ENCODE measurements at places on chromosomes 7 and 10. TPM values are rescaled to one million over a fixed set of nuclear protein-coding genes. Genes with fewer than 3 reads are reported as not detected.
A peak's percentile ranks its signal among the peaks of the same experiment; 100 is the strongest.

The CTTNBP2 gene
- 1.9 TPM for polyA plus RNA-seq

The PITX3 gene
- not detected for polyA plus RNA-seq

The TPK1 gene
- polyA plus RNA-seq: 19.7 TPM

The CCL24 gene
- 28.3 TPM for polyA plus RNA-seq

The FASTK gene
- polyA plus RNA-seq: 114 TPM

The GIMAP5 gene
- 3.8 TPM for polyA plus RNA-seq

The IFIT1B gene
- not detected for polyA plus RNA-seq

The NRG3 gene
- not detected for polyA plus RNA-seq

The IKZF1 gene
- polyA plus RNA-seq: 3.5 TPM

- H3K36me3 ChIP-seq: no peaks in the 10 kb centered on the region
- H3K27me3 ChIP-seq: no peaks in the 10 kb centered on the region
- H3K4me1 ChIP-seq: no peaks in the 10 kb centered on the region
- no peak for DNase-seq
- H3K27ac ChIP-seq: no peak overlapping the region
- H3K4me3 ChIP-seq: no peak overlapping the region
Measured at GRCh38 chr10:129784891-129785290, 179.2 kb downstream of the EBF3 start.

GRCh38 chr10:70354556-70354955 is 27.9 kb downstream of the LRRC20 start:
- DNase-seq: no peak
- no peaks in the 10 kb centered on the region for H3K27me3 ChIP-seq
- H3K36me3 ChIP-seq: no peaks in the 10 kb centered on the region
- no peak overlapping the region for H3K4me3 ChIP-seq
- no peak overlapping the region for H3K27ac ChIP-seq

GRCh38 chr10:62843600-62843999 is 27.4 kb upstream of the EGR2 start:
- no peaks in the 10 kb centered on the region for H3K27me3 ChIP-seq
- no peak overlapping the region for H3K4me3 ChIP-seq
- H3K27ac ChIP-seq: no peak overlapping the region
- no peak for DNase-seq

GRCh38 chr10:18350340-18350739 is 210.1 kb downstream of the CACNB2 start:
- no peaks in the 10 kb centered on the region for H3K27me3 ChIP-seq
- H3K27ac ChIP-seq: no peak overlapping the region
- no peaks in the 10 kb centered on the region for H3K36me3 ChIP-seq
- DNase-seq: no peak

DNA sequence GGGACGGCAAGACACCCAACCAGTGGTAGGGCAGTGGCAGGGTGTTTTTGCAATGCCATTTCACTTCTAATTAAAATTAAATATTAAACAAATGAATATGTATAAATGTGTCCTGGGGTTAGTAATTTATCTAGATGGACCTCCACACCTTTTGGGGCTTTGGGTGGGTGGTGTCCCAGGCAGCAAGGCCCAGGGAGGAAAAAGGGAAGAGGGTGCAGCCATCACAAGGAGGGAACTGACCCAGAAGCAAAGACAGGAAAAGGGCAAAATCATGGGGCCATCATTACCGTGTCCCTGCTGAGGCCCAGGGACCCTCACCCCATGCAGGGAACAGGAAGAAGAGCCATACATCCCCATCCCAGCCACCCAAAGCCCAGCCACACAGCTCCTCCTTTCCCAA is 204.6 kb downstream of the GRID1 start:
- no peaks in the 10 kb centered on the region for H3K27me3 ChIP-seq
- H3K4me1 ChIP-seq: no peaks in the 10 kb centered on the region
- H3K27ac ChIP-seq: no peak overlapping the region
- no peaks in the 10 kb centered on the region for H3K36me3 ChIP-seq

GRCh38 chr7:142349670-142350405 is 92.0 kb upstream of the PRSS58 start:
- no peak for DNase-seq
- H3K4me3 ChIP-seq: no peak overlapping the region
- no peaks in the 10 kb centered on the region for H3K36me3 ChIP-seq
- no peak overlapping the region for H3K27ac ChIP-seq

DNA sequence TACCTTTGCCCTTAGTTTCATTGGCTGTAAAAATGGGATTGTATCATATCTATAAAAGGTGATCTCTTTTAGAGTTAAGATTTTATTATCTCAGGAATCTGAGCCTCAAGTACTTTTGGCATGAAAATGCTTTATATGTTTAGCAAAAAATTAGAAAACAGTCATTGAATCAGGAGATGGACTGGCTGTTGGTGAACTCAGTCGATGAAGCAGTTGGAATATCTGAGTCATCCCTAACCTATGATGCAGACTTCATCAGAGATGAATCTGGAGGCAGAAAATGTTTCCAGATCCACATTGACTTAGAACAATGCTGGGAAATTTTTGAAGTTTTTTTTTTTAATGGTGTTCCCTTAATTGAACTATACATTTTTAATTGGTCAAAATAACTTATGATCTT is 228.5 kb downstream of the SLC25A13 start:
- H3K4me3 ChIP-seq: no peak overlapping the region
- H3K27ac ChIP-seq: no peak overlapping the region
- no peaks in the 10 kb centered on the region for H3K27me3 ChIP-seq
- DNase-seq: no peak
- H3K4me1 ChIP-seq: no peaks in the 10 kb centered on the region

DNA sequence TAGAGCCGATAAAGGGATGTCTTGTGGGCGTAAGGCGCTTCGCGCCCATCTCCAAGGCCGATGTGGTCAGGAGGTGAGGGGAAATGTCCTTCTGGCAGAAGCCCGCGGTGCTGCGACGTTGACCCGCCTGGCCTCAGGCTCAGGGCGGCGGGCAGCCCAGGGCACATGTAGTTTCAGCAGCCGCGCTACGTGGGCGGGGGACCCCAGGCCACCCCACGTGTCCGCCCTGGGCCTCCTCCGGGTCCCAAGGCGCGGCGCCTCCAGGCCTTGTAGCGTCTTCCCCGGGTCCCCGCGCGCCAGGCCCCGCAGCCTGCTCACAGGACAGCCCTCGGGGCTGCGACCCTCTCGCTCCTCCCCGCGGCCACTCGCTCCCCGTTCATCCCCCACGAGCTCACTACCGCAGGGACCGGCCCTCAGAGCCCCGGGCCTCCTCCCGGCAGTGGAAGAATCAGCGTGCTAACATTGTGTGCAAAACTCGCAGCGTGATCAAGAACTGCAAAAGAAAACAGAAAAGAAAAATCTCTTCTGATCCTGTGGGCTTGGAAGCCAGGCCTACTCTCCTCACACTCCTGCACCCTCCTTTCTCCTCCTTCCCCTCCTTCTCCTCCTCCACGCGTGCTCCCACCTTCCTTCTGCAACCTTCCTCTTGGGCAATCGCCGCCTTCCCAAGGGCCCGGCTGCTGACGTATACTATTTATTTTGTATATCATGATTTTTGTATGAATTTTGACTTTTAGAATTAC is 4.4 kb upstream of the TBX20 start:
- peaks cover 19% of the 10 kb centered on the region for H3K4me1 ChIP-seq
- H3K36me3 ChIP-seq: no peaks in the 10 kb centered on the region
- no peak overlapping the region for H3K4me3 ChIP-seq
- H3K27ac ChIP-seq: no peak overlapping the region
- DNase-seq: no peak
- H3K27me3 ChIP-seq: peaks cover 99% of the 10 kb centered on the region

GRCh38 chr7:150740053-150740452 is 2.8 kb downstream of the GIMAP5 start:
- no peaks in the 10 kb centered on the region for H3K27me3 ChIP-seq
- H3K36me3 ChIP-seq: peaks cover 4% of the 10 kb centered on the region
- no peak overlapping the region for H3K27ac ChIP-seq
- H3K4me3 ChIP-seq: no peak overlapping the region
- no peaks in the 10 kb centered on the region for H3K4me1 ChIP-seq

- no peaks in the 10 kb centered on the region for H3K27me3 ChIP-seq
- DNase-seq: no peak
- H3K27ac ChIP-seq: no peak overlapping the region
- H3K4me1 ChIP-seq: peaks cover 7% of the 10 kb centered on the region
- H3K4me3 ChIP-seq: no peak overlapping the region
Measured at GRCh38 chr7:23394488-23395171, 75.7 kb downstream of the IGF2BP3 start.

GRCh38 chr7:16465469-16466361 is at the start of gene SOSTDC1:
SOSTDC1 (minus strand) TSS chr7:16465738; CDS start chr7:16465668, 70 bp downstream.
- H3K4me1 ChIP-seq: no peaks in the 10 kb centered on the region
- no peaks in the 10 kb centered on the region for H3K36me3 ChIP-seq
- H3K27ac ChIP-seq: no peak within 1 kb of the TSS
- H3K4me3 ChIP-seq: no peak within 1 kb of the TSS
- no peaks in the 10 kb centered on the region for H3K27me3 ChIP-seq
- DNase-seq: peak; percentile 77

DNA sequence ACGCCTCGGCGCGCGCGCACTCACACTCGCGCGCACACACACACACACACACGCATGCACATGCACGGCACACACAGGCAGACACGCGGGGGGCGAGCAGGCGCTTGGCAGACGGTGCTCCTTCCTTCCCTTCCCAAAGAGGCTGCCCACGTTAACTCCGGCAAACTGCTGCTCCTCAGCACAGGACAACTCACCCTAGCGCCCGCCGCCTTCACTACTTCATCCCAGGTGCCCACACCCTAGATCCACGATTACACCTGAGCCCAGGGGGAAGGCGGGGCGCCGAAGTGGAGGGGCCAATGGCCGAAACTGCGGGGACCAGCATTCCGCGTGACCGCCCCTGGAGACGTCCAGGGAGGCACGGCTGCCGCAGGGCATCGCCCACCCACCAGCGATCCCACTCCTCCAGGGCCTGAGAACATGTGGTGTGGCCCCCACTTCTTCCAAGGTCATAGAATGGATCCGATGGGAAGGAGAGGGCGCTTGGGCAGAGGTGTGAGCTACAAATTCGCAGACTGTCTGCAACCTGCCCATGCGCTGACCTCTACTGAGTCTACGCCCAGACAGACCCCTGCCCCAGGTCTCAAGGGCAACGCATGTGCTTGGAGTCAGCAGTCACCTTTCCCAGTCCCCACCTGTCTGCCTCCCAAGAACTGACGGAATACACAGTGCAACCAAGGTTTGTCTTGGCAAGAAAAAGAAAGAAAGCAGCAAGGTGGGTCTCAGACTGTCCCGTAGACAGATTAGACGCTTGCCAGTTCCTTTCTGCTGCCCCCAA is 74.6 kb downstream of the CALN1 start:
- no peak for DNase-seq
- no peak overlapping the region for H3K4me3 ChIP-seq
- no peaks in the 10 kb centered on the region for H3K4me1 ChIP-seq
- no peaks in the 10 kb centered on the region for H3K36me3 ChIP-seq
- peaks cover 35% of the 10 kb centered on the region for H3K27me3 ChIP-seq

- H3K27me3 ChIP-seq: no peaks in the 10 kb centered on the region
- H3K36me3 ChIP-seq: no peaks in the 10 kb centered on the region
- H3K27ac ChIP-seq: no peak overlapping the region
- H3K4me3 ChIP-seq: no peak overlapping the region
Measured at GRCh38 chr7:33494474-33494873, 365.1 kb downstream of the BBS9 start.

GRCh38 chr10:74589851-74590250 is 236.5 kb upstream of the KAT6B start:
- H3K27me3 ChIP-seq: no peaks in the 10 kb centered on the region
- H3K36me3 ChIP-seq: no peaks in the 10 kb centered on the region
- no peak overlapping the region for H3K4me3 ChIP-seq
- H3K27ac ChIP-seq: no peak overlapping the region

DNA sequence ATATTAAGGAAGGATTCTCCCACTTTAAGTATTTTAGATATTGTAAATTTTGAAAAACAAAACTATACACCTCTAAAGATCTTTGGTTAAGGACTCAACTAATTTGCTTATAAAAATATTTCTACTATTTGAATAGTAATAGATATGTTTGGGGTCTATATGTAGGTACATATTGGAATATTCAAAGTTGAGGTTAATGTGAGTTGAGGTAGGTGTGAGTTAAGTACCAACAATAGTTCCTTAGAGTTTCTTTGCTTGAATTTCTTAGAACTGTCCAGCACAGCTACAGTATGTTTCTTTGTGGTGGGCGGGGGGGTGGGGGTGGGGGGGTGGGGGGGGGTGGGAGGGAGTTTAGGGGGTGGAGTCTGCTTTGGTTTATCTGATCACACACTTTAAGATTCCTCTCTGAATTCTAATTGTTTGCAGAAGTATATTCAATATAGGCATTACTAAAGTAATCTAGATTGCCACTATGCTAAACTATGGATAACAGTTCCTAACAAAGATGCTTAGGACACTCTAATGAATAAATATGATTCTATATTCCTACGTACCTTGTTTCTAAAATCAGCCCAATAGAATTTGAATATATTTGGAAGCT is 2.1 kb downstream of the GRM3 start:
- no peaks in the 10 kb centered on the region for H3K36me3 ChIP-seq
- no peak for DNase-seq

DNA sequence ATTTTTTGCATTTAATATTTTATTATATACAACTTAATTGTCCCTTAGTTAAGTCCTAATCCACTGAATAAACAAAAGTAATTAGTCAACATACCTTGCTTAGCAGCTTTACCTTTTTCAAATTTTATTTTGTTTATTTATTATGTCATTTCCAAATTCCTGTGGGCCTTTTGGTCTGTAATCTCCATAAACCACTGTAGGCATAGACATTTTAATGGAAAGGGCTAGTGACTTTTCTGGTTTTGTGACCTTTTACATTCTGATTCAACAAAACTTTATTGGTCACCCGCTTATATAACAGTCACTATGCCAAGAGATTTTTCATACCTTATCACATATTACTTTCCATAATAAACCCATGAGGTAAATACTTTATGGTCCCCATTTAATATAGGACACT is 181.3 kb upstream of the PRPS1L1 start:
- no peak for DNase-seq
- H3K4me3 ChIP-seq: no peak overlapping the region
- H3K27me3 ChIP-seq: no peaks in the 10 kb centered on the region
- H3K4me1 ChIP-seq: no peaks in the 10 kb centered on the region
- no peaks in the 10 kb centered on the region for H3K36me3 ChIP-seq
- H3K27ac ChIP-seq: no peak overlapping the region

GRCh38 chr7:120529736-120530135 is 256.8 kb downstream of the KCND2 start:
- H3K27me3 ChIP-seq: no peaks in the 10 kb centered on the region
- H3K36me3 ChIP-seq: no peaks in the 10 kb centered on the region
- H3K4me1 ChIP-seq: no peaks in the 10 kb centered on the region
- no peak overlapping the region for H3K27ac ChIP-seq
- DNase-seq: no peak
- H3K4me3 ChIP-seq: no peak overlapping the region

- no peaks in the 10 kb centered on the region for H3K27me3 ChIP-seq
- no peak for DNase-seq
- H3K36me3 ChIP-seq: no peaks in the 10 kb centered on the region
Measured at GRCh38 chr10:44417761-44418160, 32.9 kb upstream of the CXCL12 start.

- H3K27ac ChIP-seq: peak within 1 kb of the TSS; percentile 98
- no peaks in the 10 kb centered on the region for H3K36me3 ChIP-seq
- no peaks in the 10 kb centered on the region for H3K4me1 ChIP-seq
Measured at GRCh38 chr10:94402204-94402842, at the start of gene TBC1D12. TBC1D12 (plus strand) TSS chr10:94402541; CDS start chr10:94402614, 73 bp downstream.
